HTR-8/SVneo (cell line): ENCODE measurements at places on chromosomes 1 and 21.

- no peak for DNase-seq
These were observed 206.0 kb upstream of the JUN start for GRCh38 chr1:58989845-58990244.

DNA sequence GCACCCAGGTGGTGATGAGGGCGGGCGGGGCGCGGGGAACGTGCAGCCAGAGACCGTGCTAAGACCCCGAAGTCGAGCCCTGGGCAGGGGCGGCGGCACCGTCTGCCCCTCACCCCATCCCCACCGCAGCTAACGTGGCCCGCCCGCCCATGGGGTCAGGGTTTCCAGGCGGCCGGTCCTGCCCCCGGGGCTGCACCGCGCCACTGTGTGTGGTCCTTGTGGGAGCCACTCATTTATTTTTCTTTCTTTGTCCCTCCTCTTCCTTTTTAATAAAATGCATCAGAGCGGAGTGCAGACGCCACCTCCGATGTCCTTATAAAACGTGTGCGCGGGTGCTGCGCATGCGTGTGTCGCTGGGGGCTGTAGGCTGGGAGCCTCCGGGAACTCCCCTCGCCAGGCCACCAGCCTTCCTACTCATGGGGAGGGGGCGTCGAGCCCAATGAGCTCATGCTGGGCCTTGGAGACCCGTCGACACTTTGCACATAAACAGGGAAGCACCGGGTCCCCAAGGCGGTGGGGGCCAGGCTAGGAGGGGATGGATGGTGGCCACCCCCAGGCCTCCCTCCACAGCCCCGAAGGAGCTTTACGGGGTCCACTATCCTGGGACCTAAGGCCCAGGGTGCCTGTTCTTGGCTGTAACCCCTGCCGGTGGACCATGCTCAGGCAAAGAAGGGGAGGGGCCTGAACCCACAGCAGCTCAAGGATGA is 59.9 kb downstream of the WNT9A start:
- no peak for DNase-seq

- DNase-seq = peak; percentile 33
These were observed 40.4 kb upstream of the LDLRAP1 start for GRCh38 chr1:25502957-25503356.

GRCh38 chr1:53409233-53409632 is 50.0 kb upstream of the DMRTB1 start:
- DNase-seq = no peak

DNA sequence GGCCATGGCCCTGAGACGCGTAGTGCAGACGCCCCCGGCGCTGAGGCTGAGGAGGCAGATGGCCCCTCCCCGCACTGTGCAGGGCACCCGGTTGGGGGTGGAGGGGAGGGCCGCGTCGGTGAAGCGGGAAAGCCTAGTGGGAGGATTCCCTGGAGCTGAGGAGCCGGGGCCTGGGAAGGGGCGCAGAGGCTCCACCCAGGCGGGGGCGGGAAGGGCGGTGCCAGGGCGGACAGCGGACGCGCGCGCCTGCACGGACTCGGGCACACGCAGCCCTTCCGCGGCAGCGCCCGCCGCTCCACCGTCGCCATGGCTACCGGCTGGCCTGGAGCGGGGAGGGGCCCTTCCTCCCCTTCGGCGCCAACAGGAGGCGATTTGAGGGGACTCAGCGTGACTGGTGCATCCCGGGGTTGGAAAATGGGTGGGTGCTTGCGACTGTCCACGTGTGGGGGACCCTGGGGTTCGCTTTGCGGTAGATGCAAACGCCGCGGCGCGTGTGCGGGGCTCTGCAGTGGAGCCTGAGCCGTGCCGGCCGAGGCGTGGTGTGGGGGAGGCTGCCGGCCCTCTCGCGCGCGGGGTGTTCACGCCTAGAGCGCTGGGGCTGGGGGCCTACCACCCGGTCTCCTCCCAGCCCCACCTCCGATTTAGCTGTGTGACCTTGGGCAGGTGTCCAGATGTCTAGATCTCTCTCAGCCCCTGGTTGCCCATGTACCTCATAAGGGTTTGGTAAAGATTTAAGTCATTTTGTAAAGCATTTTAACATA is 35.1 kb downstream of the PTPRF start:
- no peak for DNase-seq

GRCh38 chr1:77168358-77168757 is 50.9 kb downstream of the PIGK start:
- no peak for DNase-seq

- no peak for DNase-seq
These were observed 18.7 kb downstream of the TFF3 start for GRCh38 chr21:42296501-42296900.

DNA sequence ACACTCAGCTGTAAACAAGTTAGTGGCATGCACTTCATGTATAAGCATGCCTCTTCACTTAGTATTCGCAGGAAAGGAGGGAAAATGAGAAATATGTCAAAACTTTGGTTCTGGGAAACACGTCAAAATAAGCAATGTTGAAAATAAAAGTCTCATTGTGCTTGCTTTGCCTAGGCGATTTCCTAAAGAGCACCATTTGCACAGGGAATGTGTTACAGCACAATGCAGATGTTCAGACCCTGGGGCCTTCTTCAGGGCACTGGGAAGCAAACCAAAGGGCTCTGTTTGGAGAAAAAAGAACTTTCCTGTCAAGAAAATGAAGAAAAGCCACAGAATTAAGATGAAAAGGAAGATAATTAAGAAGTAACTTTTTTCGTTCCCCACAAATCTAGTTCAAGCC is 98.6 kb upstream of the PLD5 start:
- DNase-seq = no peak

DNA sequence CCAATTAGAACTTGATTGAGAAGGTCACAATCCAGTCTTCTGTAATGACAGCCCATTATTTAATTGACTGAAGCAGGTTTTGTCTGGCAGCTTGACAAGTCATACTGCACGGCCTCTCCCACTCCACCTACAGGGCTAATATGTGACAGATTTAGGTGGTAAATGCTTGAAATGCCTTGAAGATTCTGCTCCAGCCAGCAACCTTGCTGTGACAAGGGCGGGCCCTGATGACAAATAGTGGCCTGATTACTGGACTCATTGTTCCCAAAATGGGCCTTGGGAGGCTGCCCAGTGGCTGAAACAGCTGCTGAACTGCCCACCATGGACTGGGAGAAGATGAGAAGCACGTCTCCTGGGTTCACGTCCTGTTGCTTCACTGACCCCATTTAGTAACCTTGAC is 30.0 kb upstream of the CRNN start:
- no peak for DNase-seq

DNA sequence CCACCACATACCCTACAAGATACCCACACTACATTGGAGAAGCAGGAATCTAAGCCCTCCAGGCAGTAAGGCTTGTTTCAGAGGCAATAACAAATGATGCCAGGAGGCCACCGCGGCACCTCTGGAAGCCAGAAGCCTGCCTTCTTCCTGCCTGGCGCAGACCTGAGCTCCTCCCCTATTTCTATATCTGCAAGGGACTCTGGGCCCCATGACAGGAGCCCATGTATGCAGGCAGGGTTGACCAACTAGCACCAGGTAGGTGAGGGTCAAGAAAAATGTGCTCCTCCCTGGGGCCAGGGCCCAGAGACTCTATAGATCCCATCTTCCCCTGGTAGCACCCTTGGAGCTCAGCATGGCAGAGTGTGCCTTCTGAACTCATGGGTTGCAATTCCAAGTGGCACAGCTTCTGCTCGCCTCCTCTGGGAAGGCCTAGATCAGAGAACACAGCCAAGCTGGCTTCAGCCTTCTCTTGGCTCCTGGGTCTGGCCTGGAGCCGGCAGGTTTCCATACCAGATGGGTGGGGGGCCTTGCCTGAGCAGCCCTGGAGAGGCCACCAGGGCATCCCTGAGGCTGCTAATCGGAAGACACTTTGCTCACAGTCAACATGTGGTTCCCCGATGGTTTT is 85.1 kb downstream of the STUM start:
- DNase-seq = no peak

- DNase-seq = no peak
These were observed 145.4 kb downstream of the GALNT2 start for GRCh38 chr1:230212405-230212936.

GRCh38 chr1:52139817-52140540 is 1.9 kb upstream of the ZFYVE9 start:
- DNase-seq = peak; percentile 41

- no peak for DNase-seq
These were observed 17.6 kb upstream of the PKP1 start for GRCh38 chr1:201265756-201266155.

- peak; percentile 39 for DNase-seq
These were observed 2.3 kb downstream of the SLC2A5 start for GRCh38 chr1:9066945-9067807.
